Stimulated activated CD4-positive, alpha-beta T cell treated with anti-CD3 and anti-CD28 coated beads, Interleukin-1b, Interleukin-23, amount 100 ng/mL, for 48 hours (primary cell): ENCODE measurements at places on chromosomes 11 and 22.

GRCh38 chr11:62909107-62909894 lies 11.9 kb downstream of the CHRM1 start:
- DNase-seq = no peak

DNA sequence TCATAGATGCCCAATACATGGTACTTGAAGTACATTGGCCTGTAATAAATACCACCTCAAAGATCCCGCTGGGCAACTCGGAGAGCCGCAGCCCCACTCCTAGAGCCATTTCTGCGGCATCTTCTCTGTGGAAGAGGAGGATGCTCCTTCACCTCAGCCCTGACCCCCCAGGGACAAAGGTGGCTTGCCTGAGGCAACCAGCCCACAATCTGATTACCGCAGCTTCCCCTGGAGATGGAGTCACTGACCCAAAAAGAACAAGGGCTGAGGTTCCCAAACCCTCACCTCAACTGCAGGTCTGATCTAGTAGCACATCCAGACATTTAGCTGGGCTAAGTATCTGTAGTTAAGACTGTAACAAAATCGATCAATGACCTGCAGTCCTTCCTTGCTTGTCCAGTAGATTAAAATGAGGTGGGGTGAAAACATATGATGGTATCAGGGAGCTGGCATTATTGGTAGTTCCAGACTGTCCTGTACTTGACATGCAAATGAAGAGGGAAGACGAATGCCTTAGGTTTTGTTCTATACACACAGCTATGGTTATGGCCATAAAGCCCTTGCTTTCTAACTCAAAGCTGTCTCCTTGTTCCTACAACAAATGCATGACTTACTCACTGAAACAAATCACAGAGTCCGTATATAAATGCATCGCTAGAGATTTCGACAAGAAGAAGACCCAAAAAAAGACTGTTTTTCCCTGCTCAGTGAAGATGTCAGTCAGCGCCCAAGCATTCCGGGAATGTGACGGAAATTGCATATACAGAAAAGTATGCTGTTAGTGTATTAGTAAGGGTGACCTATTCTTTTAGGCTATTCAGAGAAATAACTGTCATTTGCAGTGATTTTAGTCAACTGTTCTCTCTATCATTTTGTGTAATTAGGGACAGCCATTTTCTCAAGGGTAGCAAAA lies 33.7 kb downstream of the C11orf71 start:
- DNase-seq = no peak

DNA sequence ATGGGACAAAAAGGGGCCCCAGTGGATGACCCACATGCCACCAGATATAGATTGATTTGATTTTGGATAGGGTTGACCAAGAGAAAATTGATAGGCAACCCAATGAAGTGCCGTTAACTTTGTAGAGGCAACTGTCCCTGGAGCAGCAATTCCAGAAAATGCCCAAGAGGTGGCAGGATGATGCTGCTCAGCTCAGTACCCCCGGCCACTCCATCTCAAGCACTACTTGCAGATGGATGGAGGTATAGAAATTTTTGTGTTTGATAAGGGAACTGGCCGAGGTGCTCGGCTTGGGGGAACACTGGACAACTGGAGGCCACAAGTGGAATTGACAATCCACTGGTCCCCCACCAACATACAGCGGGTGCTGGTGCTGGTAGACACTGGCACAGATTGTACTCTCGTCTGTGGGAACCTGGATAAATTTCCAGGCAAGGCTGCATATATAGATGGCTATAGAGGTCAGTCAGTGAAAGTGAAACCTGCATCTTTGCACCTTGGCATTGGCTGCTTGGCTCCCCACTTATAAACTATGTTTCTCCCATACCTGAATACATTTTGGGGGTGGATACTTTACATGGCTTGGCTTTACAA lies 86.3 kb downstream of the CCDC83 start:
- DNase-seq = peak; percentile 54

- no peak for DNase-seq
Observed at GRCh38 chr11:87832211-87832610, 343.0 kb downstream of the RAB38 start.

GRCh38 chr22:48781868-48782267 lies 1045.8 kb downstream of the BRD1 start:
- no peak for DNase-seq

- peak; percentile 27 for DNase-seq
Observed at GRCh38 chr11:11157185-11157584, 195.9 kb downstream of the CSNK2A3 start.

DNA sequence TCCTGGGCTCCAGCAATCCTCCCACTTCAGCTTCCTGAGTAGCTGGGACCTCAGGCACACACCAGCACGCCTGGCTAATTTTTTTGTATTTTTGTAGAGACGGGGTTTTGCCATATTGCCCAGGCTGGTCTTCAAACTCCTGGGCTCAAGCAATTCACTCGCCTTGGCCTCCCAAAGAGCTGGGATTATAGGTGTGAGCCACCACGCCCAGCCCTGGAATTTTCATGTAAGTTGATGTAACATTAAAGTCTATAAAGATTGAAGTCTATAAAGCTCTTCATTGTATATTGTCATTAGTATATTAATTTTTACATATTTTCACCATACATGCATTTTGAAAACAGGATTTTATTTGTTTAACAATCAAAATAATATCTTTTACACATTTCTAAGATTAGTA lies 12.5 kb upstream of the DDX17 start:
- no peak for DNase-seq

DNA sequence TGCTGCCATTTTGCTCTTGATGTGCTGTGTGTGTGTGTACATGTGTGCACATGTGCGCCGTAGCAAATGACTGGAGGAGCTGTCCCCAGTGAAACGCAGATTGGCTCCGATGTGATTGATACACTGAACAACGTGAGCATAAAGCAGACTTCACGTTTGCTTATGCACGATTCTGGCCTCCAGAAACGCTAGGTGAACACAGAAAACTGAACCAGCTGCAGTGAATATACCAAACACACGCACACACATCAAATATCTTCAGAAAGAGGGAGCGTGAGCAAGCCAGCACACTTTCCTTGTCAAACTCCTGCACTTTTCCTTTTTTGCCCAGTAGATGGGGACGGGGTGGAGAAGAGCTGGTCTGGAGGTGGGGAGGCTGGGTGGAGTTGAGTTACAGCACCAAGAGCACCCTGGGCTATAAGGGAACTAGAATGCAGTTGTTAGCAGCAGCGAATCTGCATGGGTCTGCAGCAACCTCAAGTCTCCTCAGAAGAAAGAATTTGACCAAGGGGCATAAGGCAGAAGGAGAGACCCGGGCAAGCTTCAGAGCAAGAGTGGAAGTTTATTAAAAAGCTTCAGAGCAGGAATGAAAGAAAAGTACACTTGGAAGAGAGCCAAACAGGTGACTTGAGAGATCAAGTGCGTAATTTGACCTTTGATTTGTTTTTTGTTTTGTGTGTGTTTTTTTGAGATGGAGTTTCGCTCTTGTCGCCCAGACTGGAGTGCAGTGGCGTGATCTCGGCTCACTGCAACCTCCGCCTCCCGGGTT lies 77.8 kb upstream of the CADM1 start:
- no peak for DNase-seq

GRCh38 chr22:29454276-29454675 lies 15.9 kb downstream of the RFPL1 start:
- DNase-seq = no peak

GRCh38 chr11:32960553-32961164 lies 55.0 kb upstream of the DEPDC7 start:
- DNase-seq = no peak

GRCh38 chr11:120032766-120033390 lies 105.0 kb downstream of the TRIM29 start:
- no peak for DNase-seq

- DNase-seq = no peak
Observed at GRCh38 chr11:29962243-29962642, 54.6 kb downstream of the KCNA4 start.

GRCh38 chr11:59802639-59803176 lies 7.9 kb downstream of the MRPL16 start:
- DNase-seq = peak; percentile 12

- DNase-seq = no peak
Observed at GRCh38 chr11:35717520-35717919, 54.9 kb downstream of the TRIM44 start.

DNA sequence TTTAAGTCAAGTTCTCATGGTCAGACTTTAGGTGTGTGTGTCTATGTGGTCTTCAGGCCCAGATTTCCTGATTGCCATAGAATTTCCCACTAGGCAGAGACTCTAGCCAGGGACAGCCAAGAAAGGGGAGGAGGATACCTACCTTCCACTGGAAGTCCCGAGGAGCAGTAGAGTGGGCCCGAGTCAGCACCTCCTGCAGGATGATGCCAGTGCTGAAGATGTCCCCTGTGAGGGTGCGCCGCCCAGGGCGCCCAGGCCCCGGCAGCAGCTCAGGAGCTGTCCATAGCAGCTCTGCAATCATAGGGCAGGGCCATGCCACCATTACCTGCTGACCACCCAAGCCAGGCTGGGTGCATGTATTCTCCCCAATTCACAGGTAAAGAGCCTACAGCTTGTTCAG lies 41.6 kb upstream of the LRRC32 start:
- DNase-seq = no peak

DNA sequence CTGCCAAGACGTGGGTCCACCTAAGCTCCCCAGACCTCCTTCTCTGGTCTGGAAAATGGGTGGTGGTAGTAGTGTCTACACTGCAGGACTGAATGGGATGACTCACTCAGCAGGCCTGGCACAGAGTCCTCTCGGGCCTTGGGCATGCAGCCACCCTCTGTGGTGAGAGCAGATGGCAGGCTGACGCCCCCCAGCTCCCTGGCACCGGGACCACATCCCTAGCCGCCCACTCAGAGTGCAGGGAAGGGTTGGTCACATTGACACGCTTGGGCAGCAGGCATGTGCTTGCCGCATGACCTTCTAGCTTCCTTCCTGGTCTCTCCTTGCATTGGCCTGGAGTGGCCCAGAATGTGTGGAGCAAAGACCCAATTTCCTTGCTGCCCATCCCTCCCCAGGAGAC lies 30.7 kb upstream of the PRODH start:
- no peak for DNase-seq

GRCh38 chr11:35058669-35059434 lies 80.1 kb upstream of the CD44 start:
- no peak for DNase-seq

GRCh38 chr11:64234647-64235379 lies 429 bp downstream of the VEGFB start:
- no peak for DNase-seq

GRCh38 chr11:14245444-14245843 lies 113.5 kb downstream of the RRAS2 start:
- no peak for DNase-seq

- no peak for DNase-seq
Observed at GRCh38 chr11:33507967-33508366, 192.7 kb downstream of the C11orf91 start.

DNA sequence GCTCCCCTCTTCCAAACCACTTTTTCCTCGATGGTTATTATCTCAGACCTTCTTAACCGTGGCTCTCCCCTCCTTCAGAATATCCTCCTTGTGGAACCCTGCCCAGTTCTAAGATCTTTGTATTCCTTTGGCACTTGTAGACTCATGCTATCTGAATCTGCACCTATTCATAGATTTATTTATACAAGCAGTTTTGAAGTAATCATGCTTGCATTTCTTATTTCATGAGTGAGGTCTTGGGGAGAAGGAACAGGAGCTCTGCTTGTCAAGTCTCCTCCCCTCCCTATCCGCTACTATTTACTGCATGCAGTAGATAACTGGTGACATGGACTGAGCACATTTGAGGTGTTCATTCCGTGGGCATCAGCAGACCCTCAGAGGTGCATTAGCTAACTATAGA lies 5.4 kb upstream of the MADD start:
- DNase-seq = no peak

- no peak for DNase-seq
Observed at GRCh38 chr11:36141196-36141953, 147.8 kb downstream of the COMMD9 start.

DNA sequence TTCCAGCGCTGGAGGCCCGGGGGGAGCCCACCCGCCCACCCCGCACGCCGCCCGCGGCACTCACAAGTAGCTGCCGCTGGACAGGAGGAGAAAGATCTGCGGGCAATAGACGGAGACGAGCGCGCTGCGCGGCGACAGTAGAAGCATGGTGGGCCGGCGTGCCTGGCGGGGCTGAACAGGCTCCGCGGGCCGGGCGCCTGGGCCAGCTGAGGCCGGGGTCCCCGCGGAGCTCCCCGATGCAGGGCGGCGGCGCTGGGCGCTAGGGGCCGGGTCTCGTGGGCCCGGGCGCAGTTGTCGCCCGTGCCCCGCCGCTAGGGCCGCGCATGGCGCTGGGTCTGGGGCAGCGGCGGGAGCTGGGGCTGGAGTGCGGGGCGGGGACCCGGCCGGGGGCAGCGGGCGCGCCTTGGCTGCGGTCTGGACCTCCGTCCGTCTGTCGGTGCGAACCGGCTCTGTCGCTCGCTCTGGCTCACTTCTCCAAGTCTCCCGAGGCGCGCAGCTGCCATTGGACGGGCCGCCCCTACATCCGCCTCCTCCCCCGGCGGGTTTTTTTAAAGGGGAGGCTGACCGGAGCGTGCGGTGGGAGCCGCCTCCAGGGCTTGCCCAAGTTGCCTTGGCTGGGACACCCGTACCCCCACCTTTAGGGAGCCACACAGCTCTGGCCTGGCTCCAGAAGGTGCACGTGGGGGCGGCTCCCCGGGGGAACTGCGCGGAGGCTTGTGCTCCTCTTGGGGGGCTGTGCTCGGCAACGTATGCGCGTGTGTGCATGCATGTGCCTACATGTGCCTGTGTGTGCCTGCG lies 4.7 kb downstream of the WNT7B start:
- DNase-seq = no peak

DNA sequence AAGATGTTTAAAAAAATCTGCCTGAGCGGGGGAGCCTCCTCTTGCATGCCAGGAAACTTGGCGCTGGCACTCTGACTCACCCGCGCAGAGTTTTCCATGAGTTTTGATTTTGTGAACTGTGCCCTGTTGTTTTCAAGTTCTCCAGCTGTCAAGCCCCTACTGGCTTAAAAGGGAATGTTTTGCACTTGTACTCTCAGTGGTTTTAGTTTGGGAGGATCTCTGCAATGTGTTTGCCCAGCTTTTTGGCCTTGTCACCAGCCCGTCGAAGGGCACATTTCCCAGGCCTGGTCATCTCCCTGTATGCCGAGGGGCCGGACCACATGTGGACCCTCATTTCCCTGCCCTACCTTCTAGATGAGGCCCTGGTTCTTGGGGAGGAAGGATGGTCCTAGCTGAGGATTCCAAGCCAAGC lies 12.2 kb downstream of the MRGPRF start:
- no peak for DNase-seq

GRCh38 chr11:94117871-94118270 lies 10.8 kb upstream of the PANX1 start:
- DNase-seq = no peak

- DNase-seq = peak; percentile 10
Observed at GRCh38 chr22:35900483-35901168, 128.0 kb downstream of the RBFOX2 start.

- no peak for DNase-seq
Observed at GRCh38 chr11:31912808-31913207, 101.7 kb upstream of the PAX6 start.

DNA sequence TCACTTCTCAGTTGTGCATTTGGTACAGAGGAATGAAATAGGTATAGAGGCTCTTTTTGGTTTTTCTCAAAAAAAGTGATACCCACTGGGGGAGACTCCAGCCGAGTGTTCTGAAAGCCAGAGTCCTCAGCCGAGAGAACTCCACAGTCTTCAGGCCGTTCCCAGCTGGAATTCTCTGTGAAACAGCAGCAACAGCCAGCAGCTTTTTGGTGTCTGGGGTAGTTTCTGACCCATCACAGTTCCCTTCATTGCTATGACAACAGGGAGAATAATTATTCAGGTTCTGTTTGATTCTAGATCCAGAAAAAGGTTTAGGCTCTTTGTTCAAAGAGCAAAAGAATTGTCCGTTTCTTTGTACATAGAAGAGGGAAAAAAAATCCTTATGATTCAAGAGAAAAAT lies 84.6 kb downstream of the C22orf31 start:
- DNase-seq = no peak

GRCh38 chr11:44731685-44732430 lies 5.1 kb downstream of the TSPAN18 start:
- DNase-seq = no peak
